ENCODE measurements at places on chromosomes 7 and 10.

DNA sequence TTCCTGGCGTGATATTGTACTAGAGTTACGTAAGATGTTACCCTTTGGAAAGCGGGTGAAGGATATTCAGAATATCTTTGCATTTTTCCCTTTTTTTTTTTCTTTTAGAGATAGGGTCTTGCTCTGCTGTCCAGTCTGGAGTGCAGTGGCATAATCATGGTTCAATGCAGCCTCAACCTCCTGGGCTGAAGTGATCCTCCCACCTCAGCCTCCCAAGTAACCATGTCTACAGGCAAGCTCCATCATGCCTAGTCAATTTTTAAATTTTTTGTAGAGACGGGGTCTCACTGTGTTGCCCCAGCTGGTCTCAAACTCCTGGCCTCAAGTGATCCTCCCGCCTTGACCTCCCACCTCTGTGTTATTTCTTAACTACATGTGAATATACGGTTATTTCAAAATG is 18.4 kb downstream of the VPS41 start:
- DNase-seq = no peak

GRCh38 chr7:52017802-52018679 is 701.4 kb upstream of the COBL start:
- DNase-seq = peak; percentile 43

- DNase-seq = no peak
These were observed 7.1 kb upstream of the FAM204A start for GRCh38 chr10:118349235-118349634.

- DNase-seq = no peak
These were observed 406.7 kb upstream of the POT1 start for GRCh38 chr7:125336326-125336725.

GRCh38 chr7:80218723-80219122 is 84.1 kb downstream of the GNAI1 start:
- no peak for DNase-seq

DNA sequence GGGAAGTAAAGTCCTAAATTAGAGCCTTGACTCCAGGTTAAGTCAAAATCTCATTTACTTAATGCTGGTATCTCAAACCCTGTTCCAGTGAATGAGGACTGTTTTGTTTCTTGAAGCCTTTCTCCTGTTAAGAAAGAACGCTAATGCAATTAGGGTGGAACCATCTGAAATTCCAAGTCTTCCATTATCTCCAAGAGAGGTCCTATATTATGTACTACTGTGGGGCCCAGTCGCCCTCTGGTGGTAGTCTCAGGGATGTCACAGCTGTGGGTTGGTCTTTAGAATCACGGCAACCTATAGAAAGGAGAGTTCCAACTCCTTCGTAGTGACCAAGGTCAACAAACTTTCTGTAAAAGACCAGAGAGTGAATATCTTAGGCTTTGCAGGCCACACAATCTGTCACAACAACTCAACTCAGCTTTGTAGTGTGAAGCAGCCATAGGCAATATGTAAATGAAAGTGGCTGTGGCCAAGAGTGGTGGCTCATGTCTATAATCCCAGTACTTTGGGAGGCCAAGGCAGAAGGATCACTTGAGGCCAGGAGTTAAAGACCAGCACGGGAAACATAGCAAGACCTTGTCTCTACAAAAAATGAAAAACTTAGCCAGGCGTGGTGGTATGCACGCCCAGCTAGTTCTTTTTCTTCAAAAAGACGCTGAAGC is 9.3 kb downstream of the RPP38 start:
- DNase-seq = no peak

DNA sequence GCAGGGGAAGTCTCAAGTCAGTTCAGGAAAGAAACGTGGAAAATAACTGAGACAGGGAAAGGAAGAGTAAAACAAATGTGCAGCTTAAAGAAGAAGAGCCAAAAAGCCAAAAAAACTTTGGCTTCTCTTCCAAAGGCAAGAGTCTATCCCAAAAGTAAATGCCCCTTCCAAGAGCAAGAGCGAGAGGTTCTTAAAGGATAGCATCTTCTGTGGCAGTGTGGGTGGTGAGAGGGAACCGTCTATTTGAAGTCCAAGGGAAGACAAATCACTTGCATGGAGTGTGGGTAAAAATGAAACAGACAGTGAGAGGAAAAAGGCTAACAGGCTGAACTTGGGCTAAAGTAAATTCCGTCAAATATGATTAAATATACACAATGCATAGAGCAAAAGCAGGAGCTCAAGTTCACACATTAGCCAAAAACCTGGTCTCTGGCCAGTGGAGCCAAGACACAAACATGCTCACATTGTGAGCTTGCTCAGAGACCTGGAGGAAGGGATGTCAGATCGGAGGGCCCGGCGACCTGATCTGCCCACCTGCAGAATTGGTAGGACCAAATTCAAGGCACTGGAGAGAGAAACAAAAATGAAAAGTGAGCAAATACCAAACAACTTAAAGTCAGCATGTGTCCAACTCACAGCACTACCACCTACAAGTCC is 87.0 kb downstream of the PIK3CG start:
- DNase-seq = no peak

GRCh38 chr7:133135451-133135850 is 53.6 kb upstream of the CHCHD3 start:
- DNase-seq = no peak

Data from CMK (cell line).